ENCODE measurements at places on chromosomes 4 and X.

GRCh38 chr4:66767442-66767841, 777.9 kb downstream of the CENPC start:
- DNase-seq, result no peak

DNA sequence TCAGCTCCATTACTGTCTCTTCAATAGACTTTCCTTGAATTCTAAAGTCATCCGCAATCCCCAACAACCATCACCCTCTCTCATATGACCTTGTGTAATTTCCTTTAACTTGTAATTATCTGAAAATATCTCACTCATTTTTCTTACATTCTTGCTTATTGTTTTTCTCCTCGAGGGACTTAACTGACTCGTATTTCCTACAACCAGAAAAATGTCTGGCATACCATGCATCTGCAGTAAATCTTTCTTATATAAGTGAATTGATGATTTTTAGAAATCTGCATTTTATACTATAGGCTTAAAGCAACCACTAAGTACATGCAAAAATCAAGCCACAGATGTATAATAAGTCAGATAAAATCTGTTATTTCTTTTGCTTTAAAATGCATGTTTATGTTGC, 276.7 kb downstream of the UNC5C start:
- no peak for DNase-seq

DNA sequence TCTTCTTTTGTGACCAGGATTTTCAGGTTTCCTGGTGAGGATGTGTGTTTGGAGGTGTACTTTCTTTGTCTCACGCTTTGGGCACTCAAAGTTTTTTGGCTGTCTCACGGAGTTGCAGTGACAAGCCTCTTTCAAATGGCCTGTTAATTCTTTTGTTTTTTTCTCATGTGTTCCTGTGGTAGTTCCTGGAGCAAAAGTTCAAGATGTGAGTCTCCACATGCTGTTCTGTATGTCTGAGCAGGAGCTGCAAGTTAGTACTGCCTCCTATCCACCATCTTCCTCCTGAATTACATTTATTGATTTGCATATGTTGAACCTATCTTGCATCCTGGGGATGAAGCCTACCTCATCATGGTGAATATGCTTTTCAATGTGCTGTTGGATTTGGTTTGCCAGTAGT, 118.5 kb downstream of the VSIG4 start:
- DNase-seq, result no peak

- DNase-seq, result no peak
These were observed 102.3 kb upstream of the GRIA3 start for GRCh38 chrX:123081776-123082175.

DNA sequence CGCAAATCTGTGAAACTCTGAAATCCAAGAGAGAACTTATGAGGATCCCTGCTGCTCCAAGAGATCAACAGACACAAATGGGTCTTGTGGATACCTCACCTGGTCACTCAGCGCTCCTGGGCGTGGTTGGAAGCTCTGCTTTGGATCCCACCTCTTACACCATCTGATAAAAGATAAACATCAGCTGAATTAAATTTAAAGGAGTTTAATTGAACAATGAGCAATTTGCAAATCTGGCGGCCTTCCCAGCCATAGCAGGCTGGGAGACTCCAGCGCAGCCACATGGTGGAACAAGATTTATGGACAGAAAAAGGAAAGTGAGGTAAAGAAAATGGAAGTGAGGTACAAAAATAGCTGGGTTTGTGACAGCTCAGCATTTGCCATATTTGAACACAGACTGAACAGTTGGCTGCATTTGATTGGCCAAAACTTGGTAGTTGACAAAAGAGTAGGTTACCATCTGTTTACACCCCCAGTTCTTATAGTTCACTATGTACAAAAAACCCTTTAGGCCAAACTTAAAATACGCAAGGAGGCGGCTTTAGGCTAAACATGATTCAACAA, 437.3 kb upstream of the NDST3 start:
- no peak for DNase-seq

DNA sequence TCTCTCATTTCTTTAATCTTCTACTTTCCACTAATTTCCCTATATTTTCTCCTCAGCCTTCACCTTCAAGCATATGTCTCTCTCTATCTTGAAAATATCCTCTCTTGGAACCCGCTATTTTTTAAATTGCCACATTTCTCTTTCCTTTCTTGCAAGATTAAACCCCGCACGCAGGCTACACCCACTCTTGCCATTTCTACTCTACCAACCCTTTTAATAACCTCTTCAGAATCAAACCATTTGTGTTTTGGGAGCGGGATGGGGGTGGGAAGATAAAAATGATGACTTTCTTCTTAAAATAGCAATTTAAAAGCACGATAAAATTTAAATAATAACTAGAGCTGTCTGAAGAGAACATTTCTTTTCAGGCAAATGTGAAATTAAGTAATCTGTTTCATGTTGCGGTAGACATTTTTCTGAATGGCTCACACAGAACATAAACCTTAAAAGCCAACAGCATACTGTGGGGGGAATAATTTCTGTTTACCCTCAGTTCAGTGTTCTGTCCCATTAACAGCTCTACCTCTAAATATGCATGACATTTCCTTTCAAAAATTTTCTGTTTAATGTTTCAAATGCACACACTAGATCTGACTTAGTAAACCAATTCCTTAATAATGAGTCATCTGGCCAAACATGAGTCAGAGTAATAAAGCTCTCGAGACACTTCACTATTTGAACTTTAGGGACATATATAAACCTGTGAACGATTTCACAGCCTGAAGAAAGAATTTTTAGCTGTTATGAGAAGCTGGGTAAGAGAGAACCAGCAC, 20.5 kb downstream of the ARSJ start:
- DNase-seq, result no peak

- DNase-seq, result no peak
These were observed 83.1 kb upstream of the TEX13D start for GRCh38 chrX:124249345-124249744.

- peak; percentile 69 for DNase-seq
These were observed 58.6 kb upstream of the P2RY10 start for GRCh38 chrX:78886550-78886949.

DNA sequence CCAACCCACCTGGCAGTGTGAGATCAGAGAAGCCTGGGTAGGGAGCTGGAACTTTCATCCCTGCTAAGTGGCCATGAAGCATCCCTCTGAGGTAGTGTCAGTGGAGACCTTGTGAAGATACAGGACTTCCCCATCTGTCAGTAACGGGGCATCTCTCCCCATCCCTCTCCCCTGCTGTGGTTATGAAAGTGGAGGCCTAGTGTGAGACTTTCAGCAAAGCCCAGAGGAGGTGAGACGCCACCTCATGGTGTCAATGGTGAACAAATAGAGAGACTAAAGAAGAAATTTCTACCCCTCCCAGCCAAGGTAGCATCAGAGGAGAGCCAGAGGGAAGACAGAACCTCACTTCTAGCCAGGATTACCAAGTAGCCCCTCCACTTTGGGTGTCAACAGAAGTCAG, 150.2 kb downstream of the VEGFC start:
- no peak for DNase-seq

- no peak for DNase-seq
These were observed 224.2 kb downstream of the KDR start for GRCh38 chr4:54901202-54901601.

DNA sequence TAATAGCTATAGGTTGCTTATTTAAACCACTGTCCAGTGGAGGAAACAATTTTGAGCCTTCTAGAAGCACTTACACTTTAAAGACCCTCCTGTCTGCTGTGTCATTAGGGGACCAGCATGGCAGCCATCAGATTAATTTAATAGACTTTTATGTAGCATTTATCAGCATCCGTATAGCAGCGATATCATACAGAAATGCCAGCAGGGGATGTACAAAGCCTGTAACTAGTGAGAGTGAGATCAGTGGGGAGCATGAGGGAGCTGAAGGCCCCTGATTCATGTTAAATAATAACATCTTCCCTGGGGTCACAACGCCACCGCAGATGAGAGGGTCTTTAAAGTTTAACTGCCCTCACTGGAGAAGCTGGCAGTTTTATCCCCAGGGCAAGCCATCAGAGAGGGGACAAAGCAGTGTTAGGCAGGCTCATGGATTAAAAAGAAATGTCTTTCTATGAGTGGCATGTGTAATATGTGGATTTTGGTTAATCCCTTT, 144.7 kb downstream of the PDGFRA start:
- no peak for DNase-seq

DNA sequence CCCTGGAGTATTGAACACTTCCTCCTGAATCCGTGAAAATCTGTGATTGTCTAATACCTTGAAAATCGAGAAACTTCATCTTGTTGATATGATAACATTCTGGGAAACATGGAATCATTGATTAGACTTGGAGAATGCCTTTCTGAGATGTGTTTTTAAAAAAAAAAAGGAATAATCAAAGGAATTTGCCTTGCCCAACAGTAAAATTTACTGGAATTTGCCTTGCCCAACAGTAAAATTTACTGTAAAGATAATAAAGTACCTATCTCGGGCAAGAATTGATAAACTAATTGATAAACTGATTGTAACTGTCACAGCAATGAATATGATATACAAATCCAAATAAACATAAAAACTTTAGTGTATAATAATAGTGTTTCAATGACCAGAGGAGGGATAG, 44.7 kb downstream of the PHOX2B start:
- DNase-seq, result no peak

- peak; percentile 73 for DNase-seq
These were observed 1.7 kb downstream of the PLAC8 start for GRCh38 chr4:83112678-83113428.

GRCh38 chr4:110955748-110956147, 332.9 kb upstream of the PITX2 start:
- DNase-seq, result no peak

Data from KBM-7 (cell line).